Stimulated activated CD4-positive, alpha-beta T cell treated with anti-CD3 and anti-CD28 coated beads, Interleukin-15, amount 100 ng/mL, for 1 hour (primary cell): ENCODE measurements at places on chromosomes 12 and 14.

GRCh38 chr14:30854492-30854891, 19.9 kb upstream of the COCH start:
- no peak for DNase-seq

DNA sequence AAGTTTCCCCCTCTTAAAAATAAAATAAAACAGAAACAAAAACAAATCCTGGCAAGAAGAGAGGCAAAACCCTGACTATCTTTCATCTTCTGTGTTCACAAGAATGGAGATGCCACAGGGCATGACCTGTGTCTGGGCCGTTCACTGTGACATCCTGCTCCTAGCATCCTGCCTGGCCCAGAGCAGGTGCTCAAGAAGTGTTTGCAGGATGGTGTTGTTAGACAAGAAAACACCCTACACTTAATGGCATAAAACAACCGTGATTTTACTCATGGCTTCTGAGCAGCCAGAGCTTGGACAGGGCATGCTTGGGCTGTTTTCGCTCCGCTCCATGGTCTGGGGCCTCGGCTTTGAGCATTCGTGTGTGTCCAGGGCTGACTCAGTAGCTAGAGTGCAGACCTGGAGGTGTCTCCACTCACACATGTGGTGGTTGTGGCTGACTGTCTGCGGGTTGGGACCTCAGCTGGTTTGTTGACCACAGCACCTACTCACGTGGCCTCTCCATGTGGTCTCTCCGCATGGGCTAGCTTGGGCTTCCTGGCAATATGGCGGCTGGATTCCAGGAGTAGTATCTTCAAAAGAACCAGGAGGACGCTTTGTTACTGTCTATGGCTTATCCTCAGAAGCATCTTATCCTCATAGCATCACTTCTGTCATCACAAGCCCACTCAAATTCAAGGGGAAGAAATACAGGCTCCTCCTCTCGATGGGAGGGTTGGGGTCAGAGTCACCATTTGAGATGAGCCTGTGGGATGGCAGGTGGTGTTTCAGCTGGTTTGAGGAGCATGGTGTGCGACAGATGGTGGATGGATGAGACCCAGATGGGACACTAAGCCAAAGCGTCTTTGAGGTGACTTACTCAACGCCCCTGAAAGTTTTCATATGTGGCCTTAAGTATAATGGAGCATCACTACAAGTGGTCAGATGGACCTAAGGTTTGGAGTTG, 33.2 kb upstream of the FZD10 start:
- DNase-seq: no peak

GRCh38 chr12:22360774-22361173, 26.3 kb upstream of the ST8SIA1 start:
- no peak for DNase-seq

DNA sequence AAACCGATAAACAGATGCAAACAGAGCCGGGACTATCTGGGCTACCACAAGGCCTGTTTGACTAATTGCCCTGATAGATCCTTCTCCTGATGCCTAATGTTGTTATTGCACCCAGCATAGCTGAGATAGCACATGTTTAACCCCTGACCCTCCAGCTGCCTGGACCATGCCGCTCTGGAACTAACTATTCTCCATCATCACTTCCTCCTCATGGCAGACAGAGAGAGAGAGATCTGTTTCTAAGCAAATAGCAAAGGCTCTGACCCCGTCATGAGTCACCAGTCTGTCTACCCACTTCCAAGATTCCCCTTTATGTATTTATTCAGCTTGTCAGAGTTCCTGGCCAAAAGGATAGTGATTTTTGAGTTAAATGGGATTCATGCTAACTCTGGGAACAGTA, 58.2 kb upstream of the FLRT2 start:
- DNase-seq: no peak

DNA sequence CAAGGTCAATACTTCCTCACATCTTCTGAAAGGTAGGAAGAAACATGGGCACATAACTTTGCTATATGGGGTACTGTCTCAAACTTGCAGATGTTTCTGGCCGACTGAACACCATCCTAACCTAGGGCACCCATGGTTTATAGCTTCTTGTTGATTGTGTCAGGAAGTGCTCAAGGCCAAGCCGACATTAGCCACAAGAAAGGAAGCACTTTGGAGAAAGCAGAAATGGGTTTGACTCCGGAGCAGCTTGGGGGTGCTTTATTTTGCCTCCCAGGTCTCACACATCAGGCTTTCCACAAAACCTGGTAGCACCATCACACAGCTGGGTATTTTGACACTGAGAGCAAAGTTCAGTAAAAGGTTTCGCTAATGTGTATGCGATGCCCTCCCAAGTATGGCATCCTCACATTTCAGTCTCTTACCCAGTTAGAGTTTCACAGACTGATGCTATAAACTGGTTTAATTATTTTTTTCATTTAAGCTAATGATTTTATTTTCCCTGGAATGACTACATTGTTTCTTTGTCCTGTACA, 25.2 kb upstream of the BHLHE41 start:
- DNase-seq: no peak

DNA sequence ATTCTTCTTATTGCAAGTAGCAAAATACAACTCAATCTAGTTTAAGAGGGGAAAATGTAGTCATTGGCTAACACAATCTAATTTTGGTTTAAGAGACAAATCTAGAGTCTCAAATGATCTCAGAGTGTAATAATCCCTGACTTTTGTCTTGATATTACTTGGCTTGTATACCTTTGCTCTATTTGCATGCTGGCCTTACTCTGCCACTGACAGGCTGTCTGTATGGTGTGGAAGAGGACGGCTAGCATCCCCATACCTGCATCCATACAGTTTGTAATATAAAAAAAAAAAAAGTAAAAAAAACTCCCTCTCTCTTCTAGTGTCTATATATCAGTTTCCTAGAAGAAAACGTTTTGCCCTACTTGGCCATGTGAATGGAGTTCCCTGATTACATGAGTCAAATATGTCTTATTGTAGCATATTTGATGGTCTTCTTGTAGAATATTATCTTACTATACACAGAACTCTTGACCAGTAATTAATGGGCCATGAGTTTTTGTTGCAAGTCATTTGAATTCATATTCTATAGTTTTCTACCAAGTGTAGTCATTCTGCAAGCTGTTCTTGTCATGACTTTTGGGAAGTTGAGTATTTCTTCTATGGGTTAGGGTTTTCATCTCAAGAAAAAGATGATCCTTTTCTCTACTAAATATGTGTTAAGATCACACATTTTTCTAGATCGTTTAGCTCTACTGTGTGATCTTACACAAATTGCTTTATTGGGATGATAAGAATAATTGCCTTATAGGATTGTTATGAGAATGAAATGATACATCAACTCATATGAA, 8.2 kb downstream of the HIF1A start:
- DNase-seq: no peak

DNA sequence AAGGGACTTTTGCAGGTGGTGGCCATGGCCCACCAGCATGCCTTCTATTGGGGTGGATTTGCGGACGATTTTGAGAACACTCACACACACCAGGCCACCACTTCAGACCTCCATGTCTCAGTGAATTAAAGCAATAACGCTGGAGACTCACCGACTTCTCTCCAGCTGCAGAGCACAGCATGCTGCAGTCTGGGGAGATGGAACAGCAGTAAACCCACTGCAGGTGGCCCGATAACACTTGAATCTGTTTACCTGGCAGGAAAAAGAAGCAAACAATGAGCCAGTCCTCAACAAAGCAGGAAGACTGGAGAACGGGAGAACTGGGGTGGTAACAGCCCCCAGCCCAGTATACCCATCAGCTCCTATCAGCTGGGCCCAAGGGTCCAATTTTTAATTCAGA, 21.6 kb downstream of the RFC5 start:
- no peak for DNase-seq

DNA sequence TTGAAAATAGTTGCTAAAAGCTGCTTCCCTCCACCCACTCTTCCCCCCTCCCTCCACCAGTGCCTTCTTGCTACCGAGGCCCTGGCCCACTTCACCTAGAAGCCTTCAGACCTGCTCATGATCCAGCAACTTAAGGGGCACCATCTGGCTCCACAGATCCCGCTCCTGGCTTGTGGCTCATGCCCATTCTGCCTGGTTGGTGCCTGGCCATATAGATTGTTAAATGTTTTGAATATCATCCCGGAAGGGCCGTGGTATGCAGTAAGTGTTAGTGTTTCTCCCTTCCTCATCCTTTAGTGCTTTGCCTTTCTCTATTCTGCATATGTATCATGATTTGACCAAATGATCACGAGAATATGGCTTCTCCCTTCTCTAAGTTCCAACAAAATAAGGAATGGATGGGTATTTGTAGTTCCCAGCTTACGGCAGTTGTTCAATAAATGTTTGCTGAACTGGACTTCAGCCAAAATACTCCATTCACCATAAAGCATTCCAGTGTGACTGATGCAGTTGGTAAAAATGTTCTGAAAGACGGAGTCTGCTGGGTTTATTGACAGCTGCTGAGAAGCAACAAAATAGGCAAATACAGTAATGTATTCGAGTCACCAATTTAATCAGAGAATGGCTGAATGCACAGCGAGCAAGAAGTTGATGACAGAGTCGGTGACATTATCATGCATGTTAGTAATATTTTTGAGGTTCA, 30.7 kb downstream of the GRIP1 start:
- DNase-seq: no peak

GRCh38 chr12:91732086-91732485, 413.6 kb downstream of the BTG1 start:
- no peak for DNase-seq

DNA sequence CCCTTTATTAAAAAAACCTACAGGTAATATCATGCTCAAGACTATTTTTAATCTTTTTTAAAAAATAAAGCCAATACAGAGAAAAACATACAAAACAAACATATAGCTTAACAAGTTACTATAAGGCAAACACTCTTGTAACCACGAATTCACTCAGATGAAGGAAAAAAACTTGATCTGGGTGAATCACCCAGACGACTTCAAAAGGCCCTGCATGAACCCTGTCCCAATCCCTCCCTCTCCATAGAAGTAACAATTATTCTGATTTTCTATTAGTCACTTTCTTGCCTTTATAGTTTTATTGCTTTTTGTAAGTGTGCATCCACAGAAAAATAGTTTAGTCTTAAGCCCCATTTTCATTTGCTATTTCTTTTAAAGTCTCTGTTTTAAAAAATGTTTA, 72.6 kb downstream of the LRP6 start:
- DNase-seq: no peak

GRCh38 chr12:51326698-51327439, 2.9 kb upstream of the BIN2 start:
- no peak for DNase-seq

DNA sequence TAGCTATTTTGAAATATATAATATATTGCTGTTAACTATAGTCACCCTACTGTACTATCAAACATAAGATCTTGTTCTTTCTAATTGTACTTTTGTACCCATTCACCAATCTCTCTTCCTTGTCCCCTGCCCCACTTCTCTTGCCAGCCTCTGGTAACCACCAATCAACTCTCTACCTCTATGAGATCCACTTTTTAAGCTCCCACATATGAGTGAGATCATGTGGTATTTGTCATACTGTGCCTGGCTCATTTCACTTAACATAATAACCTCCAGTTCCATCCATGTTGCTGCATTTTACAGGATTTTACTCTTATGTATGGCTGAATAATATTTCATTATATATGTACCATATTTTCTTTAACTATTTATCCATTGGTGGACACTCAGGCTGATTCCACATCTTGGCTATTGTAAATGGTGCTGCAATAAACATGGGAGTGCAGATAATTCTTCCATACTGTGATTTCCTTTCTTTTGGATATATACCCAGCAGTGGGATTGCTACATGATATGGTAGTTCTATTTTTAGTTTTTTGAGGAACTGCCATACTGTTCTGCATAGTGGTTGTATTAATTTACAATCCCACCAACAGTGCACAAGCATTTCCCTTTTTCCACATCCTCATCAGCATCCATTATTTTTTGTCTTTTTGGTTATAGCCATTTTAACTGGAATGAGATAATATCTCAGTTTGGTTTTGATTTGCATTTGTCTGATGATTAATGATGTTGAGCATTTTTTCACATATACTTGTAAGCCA, 33.5 kb upstream of the SPIC start:
- DNase-seq: no peak

DNA sequence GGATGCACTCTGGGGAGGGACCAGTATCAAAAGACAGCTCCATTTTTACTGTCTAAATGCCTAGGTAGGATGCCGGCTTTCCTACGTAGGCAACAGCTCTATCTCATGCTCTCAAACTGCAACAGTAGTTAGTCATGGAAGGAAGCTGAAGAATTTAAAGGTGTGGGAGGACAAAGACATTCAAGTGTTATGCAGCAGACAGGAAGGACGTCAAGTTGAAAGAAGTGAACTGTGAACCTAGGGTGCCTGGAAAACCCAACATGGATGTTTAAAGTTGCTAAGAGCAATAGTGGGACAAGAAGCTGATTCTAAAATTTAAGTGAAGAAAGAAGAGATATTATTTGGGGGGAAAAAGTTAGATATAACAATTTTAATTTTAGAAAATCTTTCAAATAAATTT, 5.9 kb downstream of the SEC23A start:
- DNase-seq: no peak

DNA sequence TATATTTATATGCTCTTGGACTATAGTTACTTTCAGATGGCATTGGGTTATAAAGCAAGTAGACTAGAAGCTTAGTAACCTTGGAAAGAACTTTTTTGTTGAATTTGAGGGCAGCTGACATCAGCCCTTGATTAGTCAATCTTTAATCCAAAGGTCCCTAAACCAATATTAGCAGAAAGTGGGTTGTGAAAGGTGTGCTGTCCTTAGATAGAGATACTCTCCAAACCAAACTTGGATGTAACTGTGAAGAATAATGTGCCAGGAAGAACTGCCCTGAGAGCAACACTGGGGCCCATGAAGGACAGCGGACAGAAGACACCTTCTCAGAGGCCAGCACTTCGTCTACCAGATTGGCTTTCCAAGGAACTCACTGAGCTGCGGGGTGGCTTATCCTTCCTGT, 10.6 kb downstream of the CD163 start:
- DNase-seq: no peak

GRCh38 chr12:100168562-100168961, 25.9 kb upstream of the BLTP3B start:
- no peak for DNase-seq

DNA sequence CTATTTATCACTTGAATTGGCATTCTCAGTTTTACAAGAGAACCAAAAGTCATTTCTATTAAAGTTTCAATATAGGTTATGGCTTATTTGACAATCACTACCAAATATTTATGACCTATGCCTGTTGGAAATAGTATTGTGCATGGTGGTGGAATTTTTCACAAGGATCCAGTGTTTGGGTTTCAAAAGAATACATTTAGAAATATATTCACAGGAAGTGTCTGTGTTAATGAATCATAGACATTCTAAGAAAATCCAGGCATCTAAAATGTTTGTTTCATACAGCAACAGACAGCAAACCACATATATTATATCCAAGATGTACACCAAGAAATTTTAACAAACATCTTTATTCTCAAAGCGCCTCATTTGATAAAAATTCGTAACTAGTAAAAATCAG, 92.7 kb downstream of the MED13L start:
- no peak for DNase-seq
